ENCODE measurements at places on chromosomes 1 and 21.

- no peak for DNase-seq
These were observed 662.5 kb upstream of the PKN2 start for GRCh38 chr1:88021529-88021928.

- DNase-seq = peak; percentile 61
These were observed 59.8 kb upstream of the MORC3 start for GRCh38 chr21:36260030-36260787.

- DNase-seq = peak; percentile 27
These were observed 26.8 kb downstream of the GFI1 start for GRCh38 chr1:92459871-92460320.

GRCh38 chr1:147652306-147652705, 18.0 kb downstream of the ACP6 start:
- no peak for DNase-seq

DNA sequence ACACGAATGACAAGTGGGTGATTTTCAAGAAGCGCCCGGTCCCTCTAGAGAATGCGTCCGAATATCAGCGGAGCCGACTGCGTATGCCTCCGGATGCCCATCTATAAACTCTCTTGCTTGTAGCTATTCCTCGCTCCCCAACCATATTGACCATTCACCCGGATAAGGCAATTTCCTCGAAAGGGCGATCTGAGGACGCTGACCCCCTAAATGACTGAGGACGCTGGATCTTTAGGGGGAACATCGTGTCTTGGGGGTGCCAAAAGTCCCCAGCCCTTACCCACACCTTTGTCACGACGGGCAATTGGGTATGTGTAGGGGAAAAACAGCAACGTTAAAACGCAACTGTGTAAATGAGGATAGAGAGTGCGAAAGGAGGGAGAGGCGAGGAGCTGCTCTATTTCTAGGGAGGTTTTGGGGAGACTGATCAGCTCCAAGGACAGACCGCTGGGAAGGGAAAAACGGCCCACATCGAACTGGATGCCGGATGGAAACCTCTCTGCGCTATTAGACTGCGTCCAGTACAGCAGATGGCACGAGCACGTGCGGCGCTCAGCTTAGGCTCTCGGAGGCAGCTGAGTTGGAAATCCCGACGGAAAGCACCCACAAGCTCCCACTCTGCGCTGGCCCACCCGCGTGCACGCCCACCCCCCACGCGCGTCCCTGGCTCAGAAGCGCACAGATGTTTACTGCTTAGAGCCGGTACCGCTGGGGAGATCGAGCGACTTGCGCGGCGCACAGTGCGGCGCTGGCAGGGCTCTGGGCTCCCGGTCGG, 2.9 kb upstream of the PRRX1 start:
- DNase-seq = no peak

DNA sequence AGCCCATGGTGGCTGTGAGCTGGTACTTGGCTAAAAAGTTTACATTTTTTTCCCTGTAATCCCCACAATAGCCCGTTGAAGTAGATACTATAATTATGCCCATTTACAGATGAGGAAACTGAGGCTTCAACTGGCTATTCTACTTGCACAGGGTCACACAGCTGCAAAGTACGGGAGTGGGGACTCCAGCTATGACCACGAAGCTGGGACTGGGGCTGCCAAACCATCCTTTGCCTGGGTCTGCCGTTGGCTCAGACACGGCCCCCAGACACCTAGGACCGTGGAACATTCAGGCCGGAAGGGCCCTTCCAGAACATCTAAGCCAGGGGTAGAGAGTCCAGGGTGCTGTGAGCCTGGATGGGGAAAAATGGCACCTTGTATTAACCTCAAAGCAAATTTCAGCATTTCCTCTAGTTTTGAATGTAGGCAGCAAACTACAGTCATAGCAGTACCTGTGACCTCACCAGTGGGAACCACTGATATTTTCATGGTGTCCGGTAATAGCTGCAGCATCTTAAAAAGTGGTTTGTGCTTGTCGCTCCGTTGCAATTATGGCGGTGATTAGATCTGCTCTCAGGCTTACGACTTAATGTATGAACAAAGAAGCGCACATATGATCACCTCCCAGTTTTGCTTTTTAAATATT, 4.3 kb downstream of the TP73 start:
- DNase-seq = no peak

- DNase-seq = no peak
These were observed 15.6 kb upstream of the KCNJ15 start for GRCh38 chr21:38241029-38241740.

DNA sequence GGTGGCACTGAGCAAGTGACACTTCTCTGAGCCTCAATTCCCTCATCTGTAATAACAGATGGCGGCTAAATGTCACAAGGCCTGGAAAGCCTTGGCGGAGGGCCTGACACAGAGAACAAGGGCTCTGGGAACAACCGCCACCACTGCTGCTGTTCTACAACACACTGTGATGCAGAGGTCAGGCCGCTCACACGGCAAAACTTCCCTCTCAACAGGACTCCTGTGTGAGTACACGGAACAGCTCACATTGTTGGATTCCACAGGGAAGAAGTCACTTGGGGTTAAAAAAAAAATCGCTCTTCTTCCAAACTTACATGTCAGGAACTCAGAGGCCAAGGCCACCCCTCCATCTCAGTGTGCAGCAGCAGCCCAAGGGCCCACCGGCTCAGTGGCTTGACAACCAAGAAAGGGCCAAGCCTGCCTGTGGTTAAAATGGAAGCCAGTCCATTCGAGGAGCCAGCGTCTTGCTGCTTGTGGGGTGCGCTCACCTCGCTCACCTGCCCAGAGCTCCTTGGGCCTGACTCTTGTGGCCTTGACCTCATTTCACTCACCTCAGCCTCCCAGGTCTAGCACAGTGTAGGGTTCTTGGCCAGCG, 101.1 kb downstream of the RAVER2 start:
- DNase-seq = no peak

- no peak for DNase-seq
These were observed 71.7 kb upstream of the WDR26 start for GRCh38 chr1:224506141-224506814.

GRCh38 chr21:31354604-31355443, 10.8 kb upstream of the TIAM1 start:
- DNase-seq = peak; percentile 74

DNA sequence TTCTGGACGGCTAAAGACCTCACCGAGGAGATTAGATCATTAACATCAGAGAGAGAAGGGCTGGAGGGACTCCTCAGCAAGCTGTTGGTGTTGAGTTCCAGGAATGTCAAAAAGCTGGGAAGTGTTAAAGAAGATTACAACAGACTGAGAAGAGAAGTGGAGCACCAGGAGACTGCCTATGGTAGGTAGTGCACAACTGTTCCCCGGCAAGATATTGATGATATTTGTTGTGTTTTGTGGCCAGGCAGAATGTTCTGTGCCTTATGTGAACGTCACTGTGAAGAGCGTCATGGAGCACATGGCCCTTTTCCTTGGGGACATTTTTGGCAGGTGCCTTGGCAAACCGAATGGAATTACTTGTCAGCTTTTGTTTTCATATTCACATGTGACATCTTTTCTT, 191.7 kb downstream of the DISC1 start:
- DNase-seq = no peak

- peak; percentile 60 for DNase-seq
These were observed 174.7 kb downstream of the ADGRL4 start for GRCh38 chr1:78831731-78832360.

DNA sequence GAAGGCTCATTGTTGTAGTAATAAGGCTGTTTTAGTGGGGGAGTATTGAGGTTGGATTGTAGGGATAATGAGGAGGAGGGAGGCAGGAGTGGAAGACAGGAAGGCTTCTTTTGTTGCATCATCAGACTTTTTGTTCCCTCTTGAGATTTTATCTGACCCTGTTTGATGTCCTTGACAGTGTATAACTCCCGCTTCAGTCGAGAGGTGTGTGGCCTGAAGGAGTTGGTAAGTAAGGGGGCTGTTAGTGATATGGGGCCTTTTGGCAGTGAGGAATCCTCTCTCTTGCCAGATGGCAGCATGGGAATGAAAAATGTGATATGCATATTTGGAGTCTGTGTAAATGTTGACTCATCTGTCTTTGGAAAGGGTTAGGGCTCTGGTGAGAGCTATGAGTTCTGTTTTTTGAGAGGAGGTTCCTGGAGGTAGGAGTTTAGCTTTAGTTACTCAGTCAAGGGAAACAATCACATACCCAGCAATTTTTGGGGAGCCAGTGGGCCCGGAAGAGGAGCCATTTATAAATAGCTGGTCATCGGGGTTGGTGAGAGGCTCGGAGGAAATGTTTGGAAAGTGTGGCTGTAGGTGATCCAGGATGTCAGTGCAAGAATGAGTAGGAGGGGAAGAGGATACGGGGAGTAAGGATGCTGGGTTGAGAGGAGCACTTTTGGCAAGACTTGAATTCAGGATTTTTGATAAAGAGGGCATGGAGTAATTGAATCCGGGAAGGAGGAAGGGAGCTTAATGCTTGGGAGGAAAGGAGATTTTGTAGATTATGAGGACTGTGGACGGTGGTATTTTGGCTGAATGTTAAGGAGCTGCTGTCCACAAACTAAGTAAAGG, 136.7 kb upstream of the ETV3 start:
- peak; percentile 46 for DNase-seq

DNA sequence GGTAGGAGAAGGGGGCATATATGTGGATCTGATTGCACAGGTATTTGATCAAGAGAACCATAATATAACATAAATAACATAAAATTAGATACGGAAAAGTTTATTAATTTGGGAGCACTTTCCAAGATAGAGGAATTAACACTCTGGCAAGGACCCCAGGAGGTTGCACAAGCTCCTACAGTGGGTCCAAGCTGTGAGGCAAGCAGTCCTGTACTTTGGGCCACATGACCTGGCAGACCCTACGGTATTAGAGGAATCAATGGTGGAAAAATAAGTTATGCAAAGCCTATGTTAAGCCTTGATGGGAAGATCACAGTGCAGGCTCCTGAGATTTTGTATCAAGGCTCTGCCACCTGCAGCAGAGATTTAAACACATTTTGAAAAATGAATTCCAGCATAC, 220.1 kb downstream of the COL24A1 start:
- no peak for DNase-seq

DNA sequence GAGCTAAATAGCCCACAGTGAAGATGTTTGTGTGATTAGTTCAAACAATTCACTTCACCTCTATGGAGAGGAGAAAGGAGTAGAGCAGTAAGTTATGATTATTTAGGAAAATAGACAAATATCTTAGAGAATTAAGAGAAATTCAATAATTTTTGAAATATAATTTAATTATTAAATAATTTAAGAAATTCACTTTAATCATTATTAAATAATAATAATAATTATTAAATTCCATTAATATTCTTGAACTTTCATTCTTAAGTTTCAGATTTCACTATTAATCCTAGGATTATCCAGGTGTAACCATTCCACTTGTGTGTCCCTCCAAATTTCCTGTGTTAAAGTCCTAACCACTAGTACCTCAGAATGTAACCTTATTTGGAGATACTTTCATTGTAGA, 58.9 kb upstream of the RGS18 start:
- no peak for DNase-seq

- DNase-seq = no peak
These were observed 19.6 kb downstream of the KCNAB2 start for GRCh38 chr1:6065093-6065858.

DNA sequence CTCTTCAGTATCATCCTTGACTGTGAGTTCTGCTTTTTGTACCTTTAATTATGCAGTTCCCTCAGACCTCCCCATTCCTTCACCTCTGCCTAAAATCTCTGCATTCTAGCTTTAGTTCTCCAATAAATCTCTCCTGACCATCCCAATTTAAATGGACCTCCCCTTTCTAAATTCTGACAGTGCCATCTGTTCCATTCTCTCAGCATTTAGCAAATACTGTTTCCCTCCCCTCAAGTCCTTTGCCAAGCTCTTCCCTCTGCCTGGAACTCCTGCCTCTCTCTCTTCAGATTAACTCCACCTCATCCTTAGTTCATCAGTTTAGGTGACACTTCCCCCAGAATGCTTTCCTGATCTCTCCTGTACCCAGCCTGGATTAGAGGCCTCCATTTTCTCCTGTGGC, 54.0 kb upstream of the JUN start:
- DNase-seq = no peak

DNA sequence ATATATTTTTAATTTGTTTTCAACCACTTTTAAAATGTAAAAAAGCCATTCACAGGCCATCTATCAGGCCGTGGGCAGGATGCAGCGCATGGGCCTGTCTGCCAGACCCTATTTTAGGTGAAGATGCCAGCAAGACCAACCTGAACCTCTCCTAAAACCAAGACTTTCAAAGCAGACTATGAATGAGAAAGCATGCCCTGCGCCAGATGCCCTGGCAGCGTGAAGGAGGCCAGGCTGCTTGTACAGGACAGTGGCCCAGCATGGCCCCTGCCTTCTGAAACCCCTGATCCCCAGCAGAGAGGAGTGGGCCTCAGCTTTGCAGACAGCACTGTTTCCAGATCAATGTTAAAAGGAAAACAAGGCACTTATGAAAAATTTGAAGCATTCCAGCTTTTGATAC, 31.6 kb downstream of the WDR4 start:
- DNase-seq = no peak

- no peak for DNase-seq
These were observed 52.3 kb downstream of the UBE4B start for GRCh38 chr1:10085076-10085475.

DNA sequence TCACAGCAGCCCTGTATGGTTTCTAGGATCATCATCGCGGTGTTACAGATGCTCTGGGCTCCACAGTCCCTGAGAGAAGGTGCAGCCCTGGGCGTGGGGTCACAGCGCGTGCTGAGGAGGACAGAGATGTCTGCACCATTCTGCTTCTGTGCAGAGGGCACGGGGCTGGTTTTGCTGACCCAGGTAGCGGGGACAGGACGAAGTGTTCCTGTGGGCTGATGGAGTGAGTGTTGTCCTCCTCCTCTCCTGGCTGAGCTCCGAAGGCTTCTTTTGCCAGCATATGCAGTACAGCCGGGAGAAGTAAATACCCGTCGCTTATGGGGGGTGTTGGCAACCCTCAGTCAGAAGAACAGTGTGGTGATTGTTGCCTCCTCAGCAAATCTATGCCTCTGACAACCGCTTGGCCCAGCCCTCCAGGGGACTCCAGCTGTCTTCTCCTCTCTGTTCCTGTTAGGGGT, 101.5 kb downstream of the DDX20 start:
- no peak for DNase-seq

DNA sequence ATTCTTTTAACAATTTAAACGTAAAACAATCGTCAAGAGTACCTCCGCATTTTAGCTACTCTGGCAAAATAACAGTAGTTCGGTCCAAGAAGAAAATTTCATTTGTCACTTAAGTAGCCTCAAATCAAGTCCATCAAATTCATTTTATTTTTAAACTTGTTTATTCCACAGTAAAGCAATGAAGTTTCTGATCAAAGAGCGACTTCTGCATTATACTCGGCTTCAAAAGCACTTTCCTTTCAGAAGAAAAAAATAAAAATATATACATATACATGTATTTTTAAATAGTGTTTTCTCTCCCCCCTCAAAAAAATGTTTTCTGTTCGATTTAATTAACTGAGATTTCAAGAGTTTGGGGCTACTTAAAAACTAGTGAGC, 115.0 kb downstream of the RERE start:
- DNase-seq = no peak

GRCh38 chr1:67270541-67270940, 37.1 kb upstream of the IL12RB2 start:
- DNase-seq = no peak

- DNase-seq = no peak
These were observed 68.9 kb downstream of the LRRN2 start for GRCh38 chr1:204616641-204617040.

GRCh38 chr1:67001682-67002425, 52.1 kb downstream of the SLC35D1 start:
- no peak for DNase-seq
